CD4-positive, alpha-beta T cell treated with Interferon alpha-2 for 1 hour (primary cell): ENCODE measurements at places on chromosomes 5 and 9.

DNA sequence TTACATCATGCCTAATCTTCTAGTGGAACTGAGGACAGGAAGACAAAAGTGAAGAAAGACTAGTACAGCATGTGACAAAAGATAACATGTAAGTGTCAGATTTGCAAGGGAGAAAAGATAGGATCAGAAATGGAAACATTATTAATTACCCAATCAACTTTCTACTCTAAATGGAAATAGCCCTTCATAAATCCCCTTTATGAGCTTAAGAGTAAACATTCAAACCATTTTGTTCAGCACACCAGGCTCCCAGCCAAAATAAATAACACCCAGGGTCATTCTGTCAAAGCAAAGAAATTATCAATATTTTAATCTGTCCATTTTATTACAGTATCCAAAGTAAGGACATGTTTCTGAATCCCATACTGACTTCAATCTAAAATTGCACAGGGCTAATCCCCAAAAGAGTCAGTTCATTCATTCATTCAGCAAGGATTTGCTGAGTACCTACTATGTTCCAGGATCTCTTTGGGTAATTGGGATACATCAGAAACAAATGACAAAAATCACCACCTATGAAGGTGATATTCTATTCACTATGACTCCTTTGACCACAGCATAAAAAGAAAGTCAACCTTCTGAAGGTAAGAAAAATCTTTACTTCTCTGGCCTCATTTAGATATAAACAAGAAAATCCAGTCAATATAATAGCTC is 5.3 kb downstream of the PRELID2 start:
- DNase-seq = no peak

- DNase-seq = no peak
Observed at GRCh38 chr9:29750062-29750461, 2176.8 kb upstream of the C9orf72 start.

- DNase-seq = no peak
Observed at GRCh38 chr5:137078171-137078665, 420.9 kb downstream of the SPOCK1 start.

- no peak for DNase-seq
Observed at GRCh38 chr9:89376286-89376685, 58.0 kb downstream of the SECISBP2 start.

- DNase-seq = no peak
Observed at GRCh38 chr9:116175614-116176013, 22.0 kb downstream of the PAPPA start.

- no peak for DNase-seq
Observed at GRCh38 chr5:89015409-89015808, 132.4 kb upstream of the MEF2C start.

DNA sequence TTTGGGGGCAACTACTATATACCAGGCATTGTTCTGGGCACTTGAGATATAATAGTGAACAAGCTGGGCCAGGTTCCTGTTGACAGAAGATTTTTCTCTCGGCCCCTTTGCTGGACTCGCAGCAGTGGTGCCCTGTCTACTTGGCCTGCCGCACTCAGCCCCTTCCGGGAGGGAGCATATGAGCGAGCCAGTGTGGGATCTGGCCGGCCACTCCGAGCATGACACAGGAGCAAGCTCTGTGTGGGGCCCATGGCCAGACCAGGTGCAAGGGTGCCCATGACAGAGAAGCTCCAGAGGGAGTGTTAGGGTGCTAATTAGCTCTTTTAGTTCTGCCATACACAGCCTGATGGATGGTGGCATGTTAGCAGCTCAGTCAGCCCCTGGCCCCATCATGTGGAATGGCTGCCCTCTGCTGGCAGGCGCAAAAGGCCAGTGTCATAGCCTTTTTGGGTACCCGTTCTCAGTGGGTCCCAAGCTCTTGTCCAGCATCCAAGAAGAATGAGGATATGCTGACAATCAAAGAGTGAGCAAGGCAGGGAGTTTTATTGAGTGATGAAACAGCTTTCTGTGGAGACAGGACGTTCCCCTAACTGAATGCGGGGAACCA is 9.3 kb upstream of the KIF4B start:
- DNase-seq = no peak

DNA sequence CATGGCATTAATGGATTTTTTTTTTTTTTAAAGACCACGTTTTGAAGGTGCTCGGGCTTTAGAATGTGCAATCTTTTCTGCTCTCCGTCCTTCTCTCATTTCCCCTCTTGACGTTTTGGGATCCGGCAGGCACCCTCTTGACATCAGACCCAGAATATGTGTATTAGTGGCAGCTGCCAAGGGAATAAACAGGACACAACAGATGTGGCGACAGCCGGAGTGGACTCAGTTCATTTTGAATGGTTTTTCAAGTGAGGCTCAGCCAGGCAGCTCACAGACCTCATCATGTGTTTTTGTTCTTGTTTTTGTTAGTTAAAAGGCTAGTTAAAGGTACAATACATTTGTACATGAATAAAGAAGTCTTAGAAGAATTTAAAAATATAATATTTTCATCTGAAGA is 365.0 kb upstream of the SEMA6A start:
- no peak for DNase-seq

- no peak for DNase-seq
Observed at GRCh38 chr9:72897069-72897649, 55.7 kb downstream of the ALDH1A1 start.

GRCh38 chr5:75567710-75568109 is 43.5 kb upstream of the ANKDD1B start:
- no peak for DNase-seq

DNA sequence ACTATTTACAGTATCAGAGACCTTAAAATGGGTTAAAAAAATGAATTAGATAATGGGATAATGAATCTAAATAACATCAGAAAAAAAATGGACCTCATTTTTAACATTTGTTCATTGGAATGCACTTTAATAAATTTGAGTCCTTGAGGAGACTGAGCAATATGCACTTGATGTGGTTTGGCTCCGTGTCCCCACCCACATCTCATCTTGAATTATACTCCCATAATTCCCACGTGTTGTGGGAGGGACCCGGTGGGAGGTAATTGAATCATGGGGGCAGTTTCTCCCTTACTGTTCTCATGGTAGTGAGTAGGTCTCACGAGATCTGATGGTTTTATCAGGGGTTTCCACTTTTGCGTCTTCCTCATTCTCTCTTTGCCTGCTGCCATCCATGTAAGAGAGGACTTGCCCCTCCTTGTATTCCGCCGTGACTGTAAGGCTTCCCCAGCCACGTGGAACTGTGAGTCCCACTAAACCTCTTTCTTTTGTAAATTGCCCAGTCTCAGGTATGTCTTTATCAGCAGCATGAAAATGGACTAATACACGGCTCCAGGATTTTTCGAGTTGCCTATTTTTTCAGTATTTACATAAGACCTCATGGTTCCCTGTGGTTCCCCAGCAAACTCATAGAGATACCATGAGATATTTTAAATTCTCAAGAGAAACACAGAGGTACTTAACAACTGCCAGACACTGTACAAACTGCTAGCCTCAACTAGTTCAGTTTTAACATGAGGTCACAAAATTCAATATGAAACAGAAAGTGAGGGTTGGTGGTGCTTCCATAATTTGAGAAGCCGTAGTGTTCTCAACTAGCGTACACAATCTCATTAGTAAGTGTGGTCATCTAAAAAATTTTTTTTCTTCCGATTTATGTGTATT is 128.3 kb downstream of the TLE1 start:
- no peak for DNase-seq

DNA sequence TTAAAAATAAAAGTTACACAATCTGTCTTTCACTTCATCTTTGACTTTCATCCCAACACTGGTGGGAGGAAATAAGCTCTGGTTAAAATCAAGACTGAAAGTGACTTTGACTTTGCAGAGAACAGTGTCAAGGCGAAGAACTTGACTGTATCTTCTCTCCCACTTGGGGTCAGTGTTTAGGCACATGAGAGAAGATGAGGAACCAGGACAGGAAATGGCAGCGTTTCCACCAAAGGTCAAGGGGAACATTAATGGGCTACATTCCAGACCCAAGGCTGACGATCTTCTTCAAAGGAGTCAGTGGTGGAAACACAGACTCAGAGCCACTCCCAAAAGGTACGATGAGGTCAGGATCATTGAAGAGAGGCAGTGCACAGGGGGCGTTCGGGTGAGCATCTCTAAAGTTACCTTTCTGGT is 409.5 kb downstream of the ARHGEF28 start:
- no peak for DNase-seq

- no peak for DNase-seq
Observed at GRCh38 chr5:45189042-45189441, 380.3 kb downstream of the MRPS30 start.

GRCh38 chr9:95574176-95574575 is 57.4 kb upstream of the PTCH1 start:
- DNase-seq = peak; percentile 52
